ENCODE measurements at places on chromosomes 2 and 18.
A peak's percentile ranks its signal among the peaks of the same experiment; 100 is the strongest.

GRCh38 chr18:59667488-59667887 is 29.7 kb downstream of the CCBE1 start:
- no peak for DNase-seq

DNA sequence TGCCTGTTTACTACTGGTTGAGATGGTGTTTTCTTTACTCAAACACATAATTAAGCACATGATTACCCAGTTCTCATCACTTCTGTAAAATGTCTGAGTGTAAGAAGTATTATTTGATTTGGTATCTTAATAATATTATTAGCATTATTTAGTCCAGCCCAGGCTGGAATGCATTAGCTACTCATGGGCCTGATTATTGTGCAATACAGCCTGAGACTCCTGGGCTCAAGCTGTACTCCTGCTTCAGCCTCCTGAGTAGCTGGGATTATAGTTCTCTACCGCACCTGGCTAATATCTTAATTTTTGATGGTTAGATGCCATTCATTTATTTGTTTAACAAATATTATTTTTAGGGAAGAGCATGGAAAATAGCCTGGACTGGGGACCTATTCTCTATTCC is 197.6 kb upstream of the MC4R start:
- no peak for DNase-seq

GRCh38 chr2:174892546-174892945 is 112.6 kb downstream of the CHN1 start:
- DNase-seq = peak; percentile 20

DNA sequence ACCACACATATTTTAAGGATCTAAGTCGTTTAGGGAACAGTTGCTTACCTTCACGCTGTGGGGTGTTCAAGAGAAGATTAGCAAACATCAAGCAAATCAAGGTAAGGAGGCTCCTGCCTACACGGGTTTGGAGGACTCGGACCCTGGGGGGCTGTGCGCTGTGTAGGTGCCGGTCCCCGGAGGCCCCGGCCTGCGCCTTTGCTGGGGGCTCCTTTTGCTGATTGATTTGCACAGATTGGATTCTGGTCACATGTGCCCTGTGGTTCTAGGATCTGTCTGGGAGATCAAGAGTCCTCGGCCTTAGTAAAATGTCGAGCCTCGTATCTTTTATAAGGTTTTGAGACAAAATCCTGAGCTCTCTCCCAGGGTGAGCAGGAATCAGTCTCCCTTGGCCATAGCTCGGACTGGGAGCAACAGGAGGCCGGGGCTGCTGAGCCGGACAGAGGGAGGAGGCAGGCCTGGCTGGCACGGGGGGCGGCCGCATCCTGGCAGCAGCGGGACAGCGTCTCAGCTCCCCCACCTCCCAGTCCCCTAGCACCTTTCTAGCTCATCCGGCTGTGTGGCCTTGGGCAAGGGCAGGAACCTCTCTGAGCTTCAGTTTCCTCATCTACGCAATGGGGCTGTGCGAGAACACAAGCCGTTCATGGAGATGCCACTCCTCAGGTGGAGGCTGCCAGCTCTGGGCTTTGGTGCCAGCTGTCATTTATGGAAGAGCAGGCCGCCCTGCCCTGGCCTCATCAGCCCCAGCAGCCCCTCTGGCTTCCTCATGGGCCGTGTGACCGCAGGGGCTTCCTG is 147.2 kb downstream of the MBP start:
- no peak for DNase-seq

GRCh38 chr2:25981596-25982272 is 563 bp downstream of the KIF3C start:
- DNase-seq = no peak

GRCh38 chr2:31192396-31192795 is 24.9 kb downstream of the CAPN14 start:
- no peak for DNase-seq

- DNase-seq = no peak
Measured at GRCh38 chr2:232687382-232688160, 9.6 kb upstream of the GIGYF2 start.

GRCh38 chr2:74779265-74779558 is 54.7 kb upstream of the HK2 start:
- no peak for DNase-seq

DNA sequence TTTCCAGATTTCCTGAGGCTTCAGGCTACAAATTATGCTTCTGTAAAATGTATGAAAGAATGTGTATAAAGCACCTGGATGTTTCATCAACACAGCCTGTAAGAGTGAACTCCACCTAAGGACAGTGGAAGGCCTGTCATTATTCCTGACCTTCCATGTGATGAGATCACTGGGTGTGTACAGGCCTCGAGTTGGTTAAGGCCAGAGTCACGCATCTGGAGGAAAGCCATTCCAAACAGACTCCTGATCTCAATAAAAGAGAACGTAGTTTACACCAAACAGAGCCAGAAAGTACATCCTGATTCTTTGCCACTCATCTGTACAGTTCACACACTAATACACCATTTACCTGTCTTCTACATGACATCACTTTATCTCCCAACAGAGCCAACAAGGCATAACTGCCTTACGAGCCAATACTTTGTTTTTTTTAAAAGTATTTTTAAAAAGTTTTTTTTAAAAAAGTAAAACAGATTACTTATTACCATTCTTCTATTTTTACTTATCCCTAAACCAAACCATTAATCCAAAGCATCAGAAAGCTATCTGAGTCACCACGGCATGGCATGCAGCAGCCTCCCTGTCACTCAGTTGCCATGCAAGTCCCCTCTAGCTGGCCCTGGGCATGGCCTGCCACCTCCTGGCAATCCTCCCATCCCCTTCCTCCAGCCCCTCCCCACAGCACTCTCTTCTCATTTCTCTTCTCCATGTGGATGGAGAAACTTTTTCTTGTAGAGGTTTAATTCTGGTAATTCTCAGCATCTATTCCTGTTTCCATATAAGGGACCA is 78.8 kb upstream of the TFCP2L1 start:
- peak; percentile 26 for DNase-seq

- no peak for DNase-seq
Measured at GRCh38 chr18:8005870-8006569, 438.9 kb downstream of the PTPRM start.
